Kidney tubule cell (primary cell): ENCODE measurements at places on chromosomes 1 and 21.

- no peak for DNase-seq
Measured at GRCh38 chr21:33300701-33301631, 23.8 kb upstream of the IFNAR1 start.

DNA sequence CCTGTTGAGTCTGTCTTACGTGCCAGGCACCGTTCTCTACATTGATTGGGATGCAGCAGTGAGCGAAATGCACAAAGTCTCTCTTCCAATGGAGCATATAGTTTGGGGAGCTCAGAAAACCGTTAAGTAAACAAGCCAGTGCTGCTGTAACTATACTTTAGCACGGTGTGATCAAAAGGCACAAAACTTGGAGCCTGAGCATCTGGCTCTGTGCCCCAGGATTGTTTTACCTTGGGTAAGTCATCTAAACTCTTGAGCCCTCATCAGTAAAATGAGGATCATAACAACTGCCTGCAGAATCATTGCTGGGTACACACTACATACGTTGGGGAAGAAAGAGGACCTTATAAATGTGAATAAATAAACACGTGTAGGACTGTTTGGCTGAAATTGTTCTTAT, 1.8 kb downstream of the HHIPL2 start:
- DNase-seq, result no peak

DNA sequence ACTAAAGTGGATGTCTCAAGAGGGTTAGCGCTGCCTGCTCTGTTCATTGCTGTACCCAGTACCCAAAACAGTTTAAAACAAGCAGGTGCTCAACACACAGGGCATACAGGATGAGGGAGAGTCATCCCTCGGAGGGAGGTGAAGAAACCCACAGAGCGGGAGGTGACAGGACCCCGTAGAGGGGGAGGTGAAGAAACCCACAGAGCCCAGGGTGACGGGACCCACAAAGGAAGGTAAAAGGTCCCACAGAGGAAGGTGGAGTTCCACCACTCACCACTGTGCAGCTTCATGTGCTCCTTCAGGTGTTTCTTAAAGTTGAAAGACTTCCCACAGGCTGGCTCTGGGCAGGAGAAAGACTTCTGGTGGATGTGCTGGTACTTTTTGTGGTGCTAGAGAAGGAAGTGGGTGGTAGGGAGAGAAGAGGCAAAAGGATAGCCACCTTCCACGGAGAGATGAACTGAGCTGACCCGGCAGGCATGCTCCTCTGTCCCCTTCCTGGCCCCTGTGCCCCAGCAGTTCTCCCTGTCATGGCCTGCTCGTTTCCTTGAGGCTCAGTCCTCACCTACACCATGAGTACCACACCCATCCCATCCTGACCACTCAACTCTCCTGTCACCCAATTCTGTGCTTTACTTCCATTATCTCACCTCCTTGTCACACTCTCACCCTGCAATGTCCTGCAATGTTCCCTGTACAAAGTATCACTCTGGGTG, 5.1 kb downstream of the ZNF692 start:
- no peak for DNase-seq

DNA sequence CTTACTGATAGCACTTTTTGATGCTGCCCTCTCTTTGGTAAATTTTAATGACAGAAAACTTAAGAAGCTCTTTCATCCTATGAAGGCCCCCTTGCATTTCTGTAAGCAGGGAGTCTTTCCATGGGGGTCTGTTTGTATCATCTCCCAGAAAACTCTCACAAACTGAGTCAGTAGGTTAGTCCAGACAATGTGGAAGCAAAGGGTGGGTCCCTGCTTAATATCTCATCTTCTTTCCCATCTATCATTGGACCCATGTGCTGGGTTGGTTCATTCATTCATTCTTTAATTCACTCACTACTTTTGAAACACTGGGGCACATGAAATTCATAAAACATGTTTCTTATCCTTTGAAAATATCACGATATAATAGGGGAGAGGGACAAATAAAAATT, 164.3 kb downstream of the NTMT2 start:
- DNase-seq, result no peak

DNA sequence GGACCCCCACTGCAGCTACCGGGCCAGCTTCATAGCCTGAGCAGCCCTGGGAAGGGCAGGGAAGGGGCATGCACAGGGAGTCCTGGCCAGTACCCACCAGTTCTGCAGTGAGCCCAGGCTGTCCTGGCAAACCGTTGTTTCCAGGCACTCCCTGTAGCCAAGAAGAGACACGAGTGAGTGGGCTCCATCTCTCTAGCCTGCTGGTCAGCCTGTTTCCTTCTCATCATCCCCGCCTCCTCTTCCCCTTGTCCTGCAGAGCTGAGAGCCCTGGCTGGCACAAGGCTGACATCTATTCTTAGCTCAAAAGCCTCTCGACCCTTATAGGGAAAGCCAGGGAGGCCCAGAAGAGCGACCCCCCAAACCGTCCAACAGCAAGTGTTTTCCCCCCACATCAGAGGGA, 28.7 kb downstream of the COL16A1 start:
- DNase-seq, result no peak

GRCh38 chr1:48665708-48666407, 110.8 kb downstream of the BEND5 start:
- no peak for DNase-seq

- DNase-seq, result no peak
Measured at GRCh38 chr1:94769551-94769950, 50.6 kb upstream of the SLC44A3 start.

DNA sequence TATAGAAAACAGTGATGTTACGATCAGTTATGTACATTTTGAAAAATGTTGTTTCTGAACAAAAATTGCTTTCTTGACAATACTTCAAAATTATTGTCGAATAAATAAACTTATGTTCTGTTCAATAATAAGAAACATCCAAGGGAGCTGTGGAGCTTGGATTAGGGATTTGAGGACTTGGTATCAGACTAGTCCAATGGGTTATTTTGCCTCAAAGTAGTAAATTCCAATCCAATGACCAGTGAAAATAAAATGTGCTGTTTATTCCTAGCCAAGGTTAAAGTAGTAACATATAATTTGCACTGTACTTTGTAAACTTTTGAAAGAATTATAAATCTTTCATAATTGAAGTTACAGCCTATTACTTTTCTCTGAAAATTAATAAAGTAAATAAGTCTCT, 79.1 kb upstream of the IVNS1ABP start:
- DNase-seq, result no peak

DNA sequence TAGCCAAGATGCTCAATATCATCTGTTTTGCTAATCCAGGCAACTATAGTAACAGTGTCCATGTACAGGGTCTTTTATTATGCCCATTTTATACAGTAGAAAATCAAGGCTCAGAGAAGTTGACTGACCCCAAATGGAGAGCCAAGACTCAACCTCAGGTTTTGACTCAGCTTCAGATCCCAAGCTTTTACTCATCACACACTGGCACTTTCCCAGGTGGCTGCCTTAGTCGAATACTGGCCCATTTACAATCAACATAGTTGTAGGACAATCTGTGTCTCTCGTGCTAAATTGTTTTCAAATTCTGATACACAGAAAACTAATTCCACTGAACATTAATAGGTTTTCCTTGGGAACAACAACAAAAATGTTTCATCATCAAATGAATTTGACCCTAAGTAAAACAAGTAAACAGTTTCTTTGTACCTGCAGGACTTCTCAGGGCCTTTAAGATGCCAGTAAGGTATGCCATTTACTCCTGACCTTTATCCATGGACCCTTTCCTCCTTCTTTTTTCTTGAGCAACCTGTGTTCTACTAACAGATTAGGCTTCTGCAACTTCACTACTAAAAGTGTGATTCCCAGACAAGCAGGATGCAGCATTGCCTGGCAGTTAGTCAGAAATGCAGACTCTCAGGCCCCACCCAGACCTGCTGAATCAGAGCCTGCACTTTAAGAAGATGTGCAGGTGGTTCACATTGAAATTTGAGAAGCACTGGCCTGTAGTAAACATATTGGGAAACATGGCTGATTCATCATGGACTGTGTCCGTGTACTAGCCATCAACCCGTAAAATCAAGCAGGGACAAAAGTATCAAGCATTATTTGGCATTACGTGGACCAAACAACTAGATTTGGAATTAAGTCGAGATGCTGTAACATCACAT, 128.8 kb downstream of the RRAGC start:
- peak; percentile 49 for DNase-seq

DNA sequence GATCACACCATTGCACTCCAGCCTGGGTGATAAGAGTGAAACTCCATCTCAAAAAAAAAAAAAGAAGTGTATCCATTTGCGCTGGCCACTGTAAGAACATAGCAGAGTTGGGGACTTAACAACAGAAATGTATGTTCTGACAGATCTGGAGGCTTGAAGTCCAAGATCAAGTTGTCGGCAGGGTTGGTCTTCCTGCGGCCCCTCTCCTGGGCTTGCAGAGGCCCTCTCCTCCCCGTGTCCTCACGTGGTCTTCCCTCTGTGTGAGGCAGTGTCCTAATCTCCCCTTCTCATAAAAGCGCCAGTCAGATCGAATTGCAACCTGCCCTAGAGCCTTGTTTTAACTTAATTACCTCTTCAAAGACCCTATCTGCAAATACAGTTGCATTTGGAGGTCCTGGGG, 52.6 kb downstream of the MT1HL1 start:
- DNase-seq, result no peak

GRCh38 chr1:39184354-39184818, 20.1 kb upstream of the MACF1 start:
- DNase-seq, result no peak

GRCh38 chr1:54506594-54506993, 41.4 kb upstream of the ACOT11 start:
- peak; percentile 42 for DNase-seq

- peak; percentile 38 for DNase-seq
Measured at GRCh38 chr1:207186503-207186902, 82.5 kb downstream of the C4BPA start.

GRCh38 chr1:147083919-147084272, 88.4 kb downstream of the PRKAB2 start:
- DNase-seq, result no peak

GRCh38 chr1:19606817-19607642, 37.1 kb upstream of the NBL1 start:
- no peak for DNase-seq

DNA sequence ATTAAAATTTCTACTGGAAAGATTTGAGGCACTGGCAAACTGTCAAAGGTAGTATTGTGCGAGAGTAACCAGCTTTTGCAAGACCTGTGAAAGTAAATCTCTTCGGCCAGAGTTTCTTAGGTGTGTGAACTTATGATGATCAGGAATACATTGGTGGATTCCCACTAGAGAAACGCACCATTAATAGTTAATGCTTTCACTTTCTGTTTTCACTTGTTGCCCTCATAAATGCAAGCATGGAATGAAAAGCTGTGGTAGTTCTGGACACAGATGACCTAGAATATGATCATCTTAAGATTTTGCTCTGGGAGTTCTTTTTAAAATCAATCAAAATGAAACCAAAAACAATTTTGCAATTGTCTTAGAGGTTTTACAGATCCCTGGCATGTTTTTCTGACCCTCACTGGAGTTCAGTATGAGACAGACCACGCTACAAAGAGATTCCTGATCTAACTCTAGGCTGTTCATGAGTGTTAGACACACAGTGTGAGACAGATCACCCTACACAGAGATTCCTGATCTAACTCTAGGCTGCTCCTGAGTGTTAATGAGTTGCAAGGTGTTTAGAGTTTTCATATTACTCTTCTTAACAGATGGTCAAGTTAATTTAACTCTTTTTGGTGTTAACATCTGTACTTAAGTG, 98.8 kb downstream of the SDCCAG8 start:
- DNase-seq, result peak; percentile 36

GRCh38 chr1:162117039-162117774, 47.7 kb downstream of the NOS1AP start:
- DNase-seq, result peak; percentile 16

DNA sequence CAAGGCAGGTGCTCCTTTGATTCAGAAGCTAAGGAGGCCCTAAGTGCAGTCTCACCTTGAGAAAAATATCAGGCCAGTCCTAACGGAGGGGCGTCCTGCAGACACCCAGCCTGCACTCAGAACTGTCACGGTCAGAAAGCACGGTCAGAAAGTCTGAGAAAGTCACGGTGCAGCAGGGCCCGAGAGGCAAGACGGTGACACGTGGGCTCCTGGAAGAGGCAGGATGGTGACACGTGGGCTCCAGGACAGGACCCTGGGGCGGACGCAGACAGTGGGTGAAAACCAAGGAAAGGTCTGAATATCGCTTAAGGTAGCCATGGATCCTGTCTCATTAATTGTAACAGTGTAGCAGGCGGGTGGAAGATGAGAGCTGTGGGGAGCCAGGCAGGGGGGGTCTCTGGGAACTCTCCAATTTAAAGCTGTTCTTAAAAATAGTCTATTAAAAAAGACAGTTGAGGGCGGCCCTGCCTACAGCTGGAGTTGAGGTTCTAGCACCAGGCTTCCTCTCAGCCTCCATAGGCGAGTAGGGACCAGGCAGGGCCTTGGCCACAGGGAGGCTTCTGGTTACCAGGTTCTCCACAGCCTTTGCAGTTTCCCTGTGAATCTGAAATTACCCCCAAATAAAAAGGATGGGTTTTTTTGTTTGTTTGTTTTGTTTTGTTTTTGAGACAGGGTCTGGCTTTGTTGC, 65.2 kb downstream of the FAAP20 start:
- DNase-seq, result no peak

GRCh38 chr1:10193288-10193687, 17.1 kb upstream of the KIF1B start:
- DNase-seq, result no peak

GRCh38 chr1:75449998-75450397, 160.9 kb downstream of the SLC44A5 start:
- DNase-seq, result no peak

DNA sequence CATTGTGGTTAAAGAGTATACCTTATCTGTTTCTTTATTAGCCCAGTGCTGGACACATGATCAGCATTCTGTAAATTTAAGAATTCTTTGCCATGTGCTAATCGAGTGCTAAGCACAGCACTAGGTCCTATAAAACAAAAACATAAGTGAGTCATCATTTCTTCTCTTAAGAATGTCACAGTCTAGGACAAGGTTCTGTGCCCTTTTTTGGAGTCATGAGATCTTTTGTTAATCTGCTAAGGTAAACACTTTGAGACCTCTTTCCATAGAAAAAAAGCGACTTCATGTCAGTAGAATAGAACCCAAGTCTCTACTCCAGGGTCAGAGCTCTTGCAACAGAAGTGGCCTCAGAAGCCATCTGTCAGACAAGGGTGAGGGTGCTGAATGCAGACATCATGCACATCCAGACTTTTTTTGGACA, 70.0 kb upstream of the NFIA start:
- DNase-seq, result no peak

DNA sequence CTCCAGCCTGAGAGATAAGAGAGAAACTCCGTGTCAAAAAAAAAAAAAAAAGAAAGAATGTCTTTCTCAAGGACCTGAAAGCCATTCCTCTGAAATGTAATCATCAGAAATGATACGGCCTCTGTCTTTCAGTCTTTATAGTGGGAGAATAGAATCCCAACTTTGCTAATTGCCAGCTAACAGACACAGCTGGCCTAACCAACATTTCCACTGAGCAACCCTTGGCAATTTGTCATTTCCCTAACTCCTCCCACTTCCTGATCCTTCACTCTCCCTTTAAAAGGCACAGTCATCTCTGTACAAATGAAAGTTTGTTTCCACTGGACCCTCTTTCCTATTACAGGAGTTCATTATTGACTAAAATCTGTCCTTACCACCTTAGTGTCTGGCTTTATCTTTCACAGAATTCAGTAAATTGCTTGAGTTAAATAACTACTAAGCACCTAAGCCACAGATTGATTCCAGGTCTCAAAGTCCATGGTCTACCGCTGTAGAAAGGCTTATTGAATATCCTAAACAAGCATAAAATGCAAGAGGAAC, 4.3 kb upstream of the CBR1 start:
- peak; percentile 45 for DNase-seq

- DNase-seq, result no peak
Measured at GRCh38 chr1:62304515-62304914, 14.7 kb downstream of the KANK4 start.
